ENCODE measurements at places on chromosomes 3 and 15.
A peak's percentile ranks its signal among the peaks of the same experiment; 100 is the strongest.

- ATAC-seq: peak; percentile 57
Measured at GRCh38 chr15:70714565-70714964, 48.8 kb downstream of the UACA start.

GRCh38 chr3:121483290-121483689, 62.5 kb downstream of the POLQ start:
- ATAC-seq: peak; percentile 68

DNA sequence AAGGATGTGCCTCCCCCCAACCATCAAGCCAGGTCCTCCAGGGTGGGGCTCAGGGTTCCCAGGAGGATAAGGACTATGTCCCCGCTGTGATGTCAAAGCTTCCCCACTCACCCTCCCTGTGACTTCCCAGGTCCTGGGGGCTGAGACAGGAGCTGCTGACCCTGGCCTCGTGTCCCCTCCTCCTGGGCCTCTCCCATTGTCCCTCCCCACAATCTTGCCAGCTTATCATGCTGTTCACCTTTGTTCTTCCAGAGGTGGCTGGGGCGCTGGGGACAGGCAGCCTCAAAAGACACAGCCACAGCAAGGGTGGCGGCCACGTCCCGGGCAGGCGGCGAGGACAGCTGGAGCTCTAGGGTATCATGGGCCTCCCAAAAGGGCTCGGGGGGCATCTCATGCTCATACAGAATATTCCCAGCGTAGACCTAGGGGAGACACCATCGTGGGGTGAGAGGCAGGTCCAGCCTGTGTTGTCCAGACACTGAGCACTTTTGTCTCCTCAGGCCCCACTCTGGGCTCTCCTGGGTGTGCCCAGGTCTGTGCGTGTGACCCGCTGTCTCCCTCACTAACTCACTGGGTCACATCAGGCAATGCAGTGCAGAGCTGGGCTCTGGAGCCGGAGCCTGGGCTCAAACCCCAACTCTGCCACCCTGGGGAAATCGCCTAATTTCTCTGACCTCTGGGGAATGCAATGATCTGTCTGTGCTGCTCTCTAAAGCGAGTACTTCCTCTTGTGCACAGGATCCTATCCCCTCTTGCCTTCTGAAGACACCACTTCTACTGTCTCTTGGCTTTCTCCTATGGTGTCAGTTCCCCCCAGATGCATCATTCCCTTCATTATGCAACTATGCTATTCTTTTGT, 30.0 kb downstream of the SNX33 start:
- no peak for ATAC-seq

- no peak for ATAC-seq
Measured at GRCh38 chr3:197742787-197743186, 6.1 kb upstream of the RUBCN start.

DNA sequence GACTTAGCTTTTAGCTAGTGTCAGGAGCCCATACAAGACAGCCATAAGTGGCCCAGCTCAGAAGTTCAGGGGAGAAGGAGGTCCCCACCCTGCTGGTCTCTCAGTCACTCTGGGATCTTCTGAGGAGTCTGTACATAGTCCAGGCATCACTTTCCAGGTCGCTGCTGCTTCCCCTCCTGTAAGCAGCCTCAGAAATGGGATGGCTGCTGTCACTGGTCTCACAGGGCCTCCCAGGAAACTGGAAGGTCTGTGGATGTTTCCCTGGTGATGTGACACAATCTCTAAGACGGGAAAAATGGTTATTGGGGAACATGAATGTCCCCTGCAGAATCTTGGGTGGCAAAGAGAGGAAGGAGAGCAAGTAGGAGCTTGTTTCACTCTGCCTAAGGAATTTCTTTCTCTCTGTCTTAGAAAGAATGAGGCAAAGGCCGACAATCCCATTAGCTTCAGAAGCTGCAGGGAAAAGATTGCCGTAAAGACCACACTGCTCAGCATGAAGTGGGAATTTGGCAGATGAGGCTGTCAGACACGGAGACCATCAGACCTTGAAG, 43.2 kb upstream of the TNFAIP8L3 start:
- ATAC-seq: no peak

DNA sequence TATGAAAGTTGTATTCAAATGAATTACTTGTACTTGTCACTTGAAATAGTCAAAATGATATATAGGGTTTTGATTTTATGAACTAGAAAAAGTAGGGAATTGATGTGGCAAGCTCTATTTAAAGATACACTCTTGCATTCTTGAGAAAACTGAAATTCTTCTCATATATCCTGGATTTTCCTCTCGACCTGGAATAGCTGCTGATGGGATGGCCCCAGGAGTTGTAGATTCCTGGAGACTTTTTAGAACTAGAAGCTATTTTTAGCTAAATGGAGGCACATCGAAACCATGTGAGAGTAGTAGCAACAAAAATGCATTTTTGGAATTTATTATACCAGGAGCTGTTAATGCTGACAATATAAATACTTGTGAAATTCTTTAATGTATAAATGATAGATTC, 125.9 kb downstream of the LEKR1 start:
- no peak for ATAC-seq

DNA sequence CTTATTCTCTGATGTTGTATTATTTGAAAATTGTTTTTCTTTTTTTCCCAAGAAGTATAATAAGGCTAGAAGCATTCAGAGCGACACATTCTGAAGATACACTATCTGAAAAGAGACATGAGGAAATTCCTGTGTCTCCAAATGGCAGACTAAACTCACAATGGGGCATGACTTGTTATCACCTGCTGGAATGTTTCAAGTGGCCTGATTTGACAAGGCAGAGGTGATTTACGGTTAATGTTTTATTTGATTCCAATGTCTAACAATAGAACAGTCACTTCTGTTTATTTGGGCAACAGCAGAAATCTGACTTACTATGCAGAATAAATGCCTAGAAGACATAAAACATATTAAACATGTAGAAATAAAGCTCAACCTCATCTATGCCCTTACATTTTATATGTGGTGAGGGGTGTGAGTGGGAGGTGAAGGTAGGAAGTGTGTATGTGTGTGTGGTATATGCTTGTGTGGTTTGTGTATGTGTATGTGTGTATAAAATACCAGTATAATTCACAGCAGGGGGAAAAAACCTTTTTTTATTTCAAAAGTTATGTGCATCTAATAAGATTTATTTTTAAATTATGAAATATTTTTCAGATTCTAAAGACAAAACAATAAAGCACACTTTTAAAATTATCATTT, 1051.7 kb downstream of the ROBO2 start:
- ATAC-seq: no peak

GRCh38 chr15:78492872-78493271, 14.5 kb upstream of the HYKK start:
- ATAC-seq: no peak

GRCh38 chr3:159234306-159234705, 432.5 kb downstream of the MFSD1 start:
- ATAC-seq: peak; percentile 68

DNA sequence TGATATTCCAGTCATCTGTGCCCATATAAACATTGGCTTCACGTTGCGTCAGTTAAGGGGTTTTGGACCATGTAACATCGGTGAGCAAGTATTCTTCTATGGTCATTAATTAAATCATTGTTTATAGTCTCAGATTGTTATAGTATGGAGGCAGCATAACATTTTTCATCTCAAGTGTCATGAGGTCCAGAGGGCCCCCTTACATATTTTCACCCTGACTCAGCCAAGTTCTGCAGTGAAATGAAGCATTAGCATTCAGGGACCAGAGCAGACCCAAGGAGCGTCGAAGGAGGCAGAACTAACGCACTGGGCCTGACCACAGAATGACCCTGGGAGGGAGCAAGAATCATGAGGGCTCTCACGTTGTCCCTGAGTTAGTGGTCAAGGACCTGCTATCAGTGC, 171.5 kb downstream of the LRTM1 start:
- ATAC-seq: no peak

GRCh38 chr3:191066669-191067068, 132.4 kb upstream of the OSTN start:
- no peak for ATAC-seq

DNA sequence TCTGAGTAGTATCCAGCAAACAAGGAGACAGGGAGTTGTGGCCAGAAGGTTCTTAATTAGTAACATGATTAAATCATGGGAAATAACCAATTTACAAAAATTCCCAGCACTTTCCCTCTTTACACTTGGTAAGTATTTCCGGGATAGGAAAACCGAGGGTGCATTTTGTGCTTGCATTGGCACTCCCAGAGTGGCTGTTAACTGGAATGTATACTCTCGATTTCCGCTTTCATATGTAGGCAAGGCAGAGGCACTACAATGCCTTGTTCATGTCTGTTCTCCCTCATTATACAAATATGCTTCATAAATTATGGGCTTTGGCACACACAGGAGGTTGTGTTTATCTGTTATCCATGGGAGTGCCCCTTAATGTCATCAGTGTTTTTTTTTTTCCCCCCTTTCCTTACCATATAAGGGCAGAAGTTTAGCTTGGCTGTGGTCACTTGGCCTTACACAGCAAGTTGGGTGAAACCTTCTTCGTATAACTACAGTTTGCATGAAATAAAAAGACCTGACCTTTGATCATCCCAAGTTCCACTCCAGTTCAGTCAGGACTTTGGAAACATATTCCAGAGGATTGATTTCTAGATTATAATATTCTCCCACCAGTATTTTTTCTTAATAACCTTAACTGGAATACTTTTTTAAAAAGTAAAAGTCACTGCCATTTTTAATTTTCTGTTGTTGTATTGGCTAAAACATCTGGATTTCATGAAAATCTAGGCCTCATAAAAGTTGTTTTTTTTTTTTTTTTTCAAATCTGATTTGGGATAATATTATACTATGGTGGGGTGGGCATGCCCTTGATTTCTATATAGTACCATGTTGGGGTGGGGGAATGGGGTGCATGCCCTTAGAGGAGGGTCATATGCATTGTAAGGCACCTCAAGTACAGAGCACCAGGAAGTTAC, 8.9 kb downstream of the TPM1 start:
- ATAC-seq: peak; percentile 0

- no peak for ATAC-seq
Measured at GRCh38 chr3:15097891-15098290, 1.1 kb downstream of the RBSN start.

- ATAC-seq: no peak
Measured at GRCh38 chr3:111943533-111943932, 35.3 kb upstream of the ABHD10 start.

GRCh38 chr15:62164396-62165103, 535 bp downstream of the C2CD4B start:
- peak; percentile 64 for ATAC-seq

- no peak for ATAC-seq
Measured at GRCh38 chr15:100174904-100175275, 166.9 kb downstream of the ADAMTS17 start.

DNA sequence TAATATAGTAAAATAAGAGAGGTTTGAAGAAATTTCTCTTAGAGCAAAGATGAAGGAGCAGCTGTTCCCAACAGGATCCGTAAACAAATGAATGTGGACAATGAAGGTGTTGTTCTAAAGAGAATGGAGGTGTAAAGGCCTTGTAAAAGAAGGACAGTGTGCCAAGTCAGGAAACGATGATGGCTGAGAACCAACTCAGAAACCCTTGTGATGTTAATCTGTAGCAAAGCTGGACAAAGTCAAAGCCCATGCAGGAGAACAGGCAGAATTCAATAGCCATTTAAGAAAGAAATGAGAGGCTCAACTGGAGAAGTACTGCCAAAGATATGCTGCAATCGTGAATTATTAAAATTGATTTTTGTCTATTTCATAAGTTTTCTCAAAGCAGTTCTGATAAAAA, 192.2 kb downstream of the MBNL1 start:
- ATAC-seq: no peak

DNA sequence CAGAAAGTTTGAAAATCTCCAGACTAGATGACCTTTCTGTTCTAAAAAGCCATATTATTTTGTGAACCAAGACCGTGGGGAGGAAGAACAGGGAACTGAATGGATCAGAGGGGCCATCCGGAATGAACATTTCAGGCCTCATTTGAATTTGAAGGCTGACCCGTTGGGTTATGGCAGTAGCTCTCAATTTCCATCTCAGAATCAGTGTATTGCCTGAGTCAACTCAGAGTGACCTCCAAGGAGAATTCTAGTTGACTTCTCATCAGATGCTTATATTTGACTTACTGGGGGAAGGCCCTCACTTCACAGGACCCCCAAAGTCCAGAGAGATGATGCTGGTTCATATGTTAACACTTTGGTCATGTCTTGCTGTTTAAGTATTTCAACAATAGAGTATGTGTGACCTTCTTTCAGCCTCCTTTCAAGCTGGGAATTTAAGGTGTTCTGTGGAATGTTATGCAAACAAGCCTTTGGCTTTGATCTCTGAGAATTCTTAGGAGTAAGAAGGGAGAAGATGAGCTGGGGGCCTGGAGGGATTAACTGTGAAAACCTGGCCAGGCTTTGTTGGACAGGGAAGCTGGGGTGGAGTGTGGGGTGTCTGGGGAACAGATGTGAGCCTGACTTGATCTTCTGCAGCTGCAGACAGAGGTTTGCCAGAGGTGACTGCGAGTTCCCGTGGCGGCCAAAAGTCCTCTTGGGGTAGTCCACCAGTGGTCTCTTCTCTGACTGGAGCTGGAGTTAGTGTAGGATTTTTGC, 111.2 kb upstream of the RGMA start:
- ATAC-seq: no peak

GRCh38 chr15:55800216-55800615, 57.3 kb upstream of the PRTG start:
- no peak for ATAC-seq

- ATAC-seq: no peak
Measured at GRCh38 chr3:122003112-122003511, 18.9 kb downstream of the ILDR1 start.

- no peak for ATAC-seq
Measured at GRCh38 chr3:177694951-177695350, 497.7 kb upstream of the TBL1XR1 start.

DNA sequence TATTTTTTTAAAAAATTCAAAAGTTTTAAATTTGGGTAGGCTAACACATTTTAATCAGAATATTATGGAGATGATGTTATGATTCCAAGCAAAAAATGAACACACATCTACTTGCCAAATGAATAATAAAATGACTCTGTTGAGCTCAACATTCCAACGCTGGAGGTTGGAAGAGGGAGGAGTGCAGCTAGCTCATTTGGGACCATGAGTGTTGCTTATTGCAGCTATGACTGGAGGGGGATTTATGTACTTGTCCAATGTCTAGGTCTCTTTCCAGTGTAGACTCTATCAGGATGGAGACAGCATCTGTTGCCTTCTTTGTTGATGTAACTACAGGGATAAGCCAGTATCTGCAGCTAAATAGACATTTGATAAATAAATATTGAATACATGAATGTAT, 310.6 kb downstream of the CACNA2D3 start:
- ATAC-seq: no peak

- ATAC-seq: no peak
Measured at GRCh38 chr15:100994597-100995446, 75.7 kb downstream of the LRRK1 start.

DNA sequence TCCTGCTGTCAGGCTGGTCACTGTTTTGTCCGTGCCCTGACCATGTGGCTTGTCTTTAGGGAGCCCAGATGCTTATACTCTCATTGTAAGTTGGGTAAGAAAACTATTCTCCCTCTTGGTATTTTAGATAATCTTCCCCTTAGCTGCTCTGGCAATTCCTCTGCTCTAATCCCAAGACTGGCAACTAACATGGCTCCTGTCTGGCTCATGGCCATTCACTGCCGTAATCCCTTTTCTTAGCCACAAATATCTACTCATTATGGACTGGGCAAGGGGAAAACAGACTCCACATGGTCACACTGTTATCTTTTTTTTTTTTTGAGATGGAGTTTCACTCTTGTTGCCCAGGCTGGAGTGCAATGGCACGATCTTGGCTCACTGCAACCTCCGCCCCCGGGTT, 38.8 kb downstream of the TYRO3 start:
- no peak for ATAC-seq
